ENCODE measurements at places on chromosomes 1 and 21. TPM values are rescaled to one million over a fixed set of nuclear protein-coding genes. Genes with fewer than 3 reads are reported as not detected.

The ACTL8 gene
- not detected for total RNA-seq

The ATP5PO gene
- 144 TPM for total RNA-seq

The TRIM45 gene
- total RNA-seq: 1.4 TPM

The UBASH3A gene
- 0.17 TPM for total RNA-seq

The CFHR2 gene
- total RNA-seq: not detected

The SERPINC1 gene
- total RNA-seq: not detected

The ELAPOR1 gene
- 0.52 TPM for total RNA-seq

The LHX8 gene
- total RNA-seq: not detected

The TFF2 gene
- total RNA-seq: not detected

The GPR25 gene
- not detected for total RNA-seq

The RNF186 gene
- not detected for total RNA-seq

The IVL gene
- not detected for total RNA-seq

The HSD3B1 gene
- total RNA-seq: not detected

The C8B gene
- not detected for total RNA-seq

The SLC9C2 gene
- not detected for total RNA-seq

The COL6A1 gene
- 829 TPM for total RNA-seq

The PTPRC gene
- total RNA-seq: 8.4 TPM

The PKNOX1 gene
- total RNA-seq: 18.7 TPM

The SLC45A3 gene
- 1.2 TPM for total RNA-seq

The ALPL gene
- total RNA-seq: 4.4 TPM

The SPRR2G gene
- total RNA-seq: not detected

The PRAMEF4 gene
- not detected for total RNA-seq

The DENND2C gene
- total RNA-seq: 2.3 TPM

The SLC6A9 gene
- total RNA-seq: 5.2 TPM

The LAPTM5 gene
- 83.7 TPM for total RNA-seq

The EDARADD gene
- not detected for total RNA-seq

The NHLH1 gene
- total RNA-seq: not detected

The OR6N1 gene
- not detected for total RNA-seq

The MYOG gene
- not detected for total RNA-seq

The LCE1A gene
- not detected for total RNA-seq

Measured in esophagus muscularis mucosa (tissue), 4 donors.